ENCODE measurements at places on chromosomes 3 and 15. TPM values are rescaled to one million over a fixed set of nuclear protein-coding genes. Genes with fewer than 3 reads are reported as not detected.

- DNase-seq = peak; percentile 24
Measured at GRCh38 chr15:36024031-36024688, 478.2 kb upstream of the DPH6 start.

Gene CHRFAM7A
- 8.1 TPM for total RNA-seq

- DNase-seq = no peak
Measured at GRCh38 chr15:83192742-83193141, 14.9 kb downstream of the HDGFL3 start.

GRCh38 chr15:73264881-73265280 lies 103.9 kb downstream of the HCN4 start:
- no peak for DNase-seq

Gene HMCES
- total RNA-seq = 34.9 TPM

Gene IMPG2
- total RNA-seq = 0.26 TPM

- DNase-seq = no peak
Measured at GRCh38 chr3:49813497-49814174, at the start of gene UBA7. Gene UBA7, minus strand, starts transcription at chr3:49813953. Its CDS starts 166 bp downstream, at chr3:49813787.

Gene SCAMP2
- 131 TPM for total RNA-seq

Gene ECE2
- total RNA-seq = not detected

- no peak for DNase-seq
Measured at GRCh38 chr15:101090428-101090790, 161.4 kb downstream of the CHSY1 start.

Gene RBP2
- not detected for total RNA-seq

- no peak for DNase-seq
Measured at GRCh38 chr3:183108470-183108869, 9.2 kb upstream of the MCCC1 start.

Gene DUOXA1
- total RNA-seq = 135 TPM

DNA sequence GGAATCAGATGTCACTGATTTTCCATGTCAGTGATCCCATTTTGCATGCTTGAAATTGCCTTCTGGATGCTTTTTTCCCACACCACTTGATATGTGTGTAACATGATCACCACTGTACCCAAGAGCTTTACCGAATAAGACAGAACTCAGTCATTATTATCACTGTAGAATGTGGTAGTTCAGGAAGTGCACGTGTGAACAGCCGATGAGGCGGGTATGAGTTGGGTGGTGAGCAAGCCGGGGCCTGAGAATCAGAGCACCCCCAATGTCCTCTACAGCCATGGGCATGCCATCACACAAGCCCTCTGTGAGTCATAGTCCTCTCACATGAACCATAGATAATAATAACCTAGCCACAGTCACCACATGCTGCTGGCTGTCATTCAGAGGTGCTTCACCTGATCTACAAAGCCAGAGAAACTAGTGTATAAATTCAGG lies 470.8 kb downstream of the SOX2 start:
- no peak for DNase-seq

GRCh38 chr3:195365371-195365770 lies 77.4 kb downstream of the ACAP2 start:
- DNase-seq = no peak

Measured in left lung (tissue), 14 donors.